ENCODE measurements at places on chromosomes 7 and 10.

DNA sequence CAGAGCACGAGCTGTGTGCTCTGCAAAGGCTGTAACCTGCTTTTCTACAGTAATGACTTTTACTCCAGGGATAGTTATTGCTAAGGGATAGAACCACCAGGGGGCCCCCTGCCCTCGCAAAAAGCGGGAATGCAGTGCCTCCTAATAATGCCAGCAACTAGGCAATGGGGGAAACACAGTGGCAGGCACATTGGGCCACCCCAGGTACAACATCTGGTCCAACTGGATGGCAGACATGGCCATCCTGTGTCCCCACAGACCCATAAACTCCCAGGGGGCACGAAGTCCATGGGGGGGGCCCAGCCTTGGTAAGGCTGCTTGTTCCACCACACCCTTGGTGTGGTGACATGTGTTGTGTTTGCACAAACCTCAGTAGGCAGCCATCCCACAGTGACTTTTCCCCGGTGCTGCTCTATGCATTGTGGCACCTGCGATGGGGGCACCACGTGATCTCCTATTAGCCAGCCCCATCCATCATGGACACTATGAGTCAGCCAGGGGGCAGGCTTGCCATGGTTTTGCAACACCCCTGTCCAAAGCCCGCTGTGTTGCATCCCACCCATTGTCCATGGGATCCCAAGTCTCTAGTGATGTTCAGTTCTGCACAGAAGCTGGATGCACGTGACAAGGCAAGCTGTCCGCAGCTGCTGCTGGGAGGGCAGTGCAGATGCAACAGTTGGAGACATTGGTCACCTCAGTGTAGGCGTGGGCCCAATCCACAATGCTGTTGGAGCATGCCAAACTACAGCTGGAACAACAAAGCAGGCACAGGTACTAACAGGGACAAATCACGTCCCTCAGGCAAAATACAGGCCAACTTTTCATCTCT, 84.0 kb downstream of the ANLN start:
- DNase-seq: no peak

- peak; percentile 40 for DNase-seq
Measured at GRCh38 chr7:89232-90019, 102.9 kb upstream of the FAM20C start.

GRCh38 chr7:133135451-133135850, 53.6 kb upstream of the CHCHD3 start:
- DNase-seq: peak; percentile 5

GRCh38 chr10:44394696-44395381, 9.9 kb upstream of the CXCL12 start:
- DNase-seq: no peak

GRCh38 chr10:43960477-43960876, 311.8 kb upstream of the ZNF32 start:
- no peak for DNase-seq

DNA sequence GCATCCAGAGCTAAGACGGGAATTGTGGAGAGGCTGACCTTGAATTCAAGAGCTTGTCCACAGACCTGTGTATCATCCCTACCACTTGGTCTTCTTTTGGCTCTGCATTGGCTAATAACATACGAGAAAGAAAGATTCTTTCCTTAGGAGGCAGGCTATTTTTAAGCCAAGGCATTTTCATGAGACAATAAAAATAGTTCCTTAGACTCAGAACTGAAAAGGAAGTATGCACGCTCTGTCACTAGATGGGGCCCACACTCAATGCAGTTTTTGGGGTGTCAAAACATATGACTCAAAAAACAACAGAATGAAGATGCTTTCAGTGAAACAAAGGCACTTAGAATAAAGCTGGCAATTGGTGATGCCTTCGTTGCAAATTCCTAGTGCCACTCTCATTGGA, 265.9 kb upstream of the DGKB start:
- DNase-seq: no peak

GRCh38 chr7:18974803-18975202, 142.6 kb downstream of the TWIST1 start:
- DNase-seq: peak; percentile 48

All from epithelial cell of prostate (primary cell).